NCI-H446 (cell line): ENCODE measurements at places on chromosomes 5 and 9.

DNA sequence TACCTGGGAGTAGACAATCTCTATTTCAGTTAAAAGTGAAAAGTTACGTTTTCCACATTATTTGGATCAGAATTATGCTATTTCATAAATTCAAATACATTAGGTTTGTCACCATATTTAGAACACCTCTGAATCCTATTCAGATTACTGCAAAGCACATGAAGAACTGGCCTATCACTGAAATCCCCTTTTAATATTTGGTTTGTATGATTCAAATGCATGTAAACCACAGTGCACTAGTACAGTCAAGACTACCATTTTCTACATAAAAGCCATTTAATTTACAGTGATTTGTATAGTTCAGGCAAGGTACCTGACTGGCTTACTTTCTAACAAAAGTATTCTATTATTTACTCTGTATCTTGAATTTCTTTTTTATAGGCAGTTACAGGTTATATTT is 212.5 kb downstream of the MEF2C start:
- no peak for DNase-seq

GRCh38 chr5:60260658-60261057 is 367.1 kb upstream of the PDE4D start:
- DNase-seq = no peak

- no peak for DNase-seq
Measured at GRCh38 chr9:135809166-135809565, 98.2 kb downstream of the CAMSAP1 start.

- no peak for DNase-seq
Measured at GRCh38 chr5:150762211-150762610, 3.4 kb upstream of the DCTN4 start.

DNA sequence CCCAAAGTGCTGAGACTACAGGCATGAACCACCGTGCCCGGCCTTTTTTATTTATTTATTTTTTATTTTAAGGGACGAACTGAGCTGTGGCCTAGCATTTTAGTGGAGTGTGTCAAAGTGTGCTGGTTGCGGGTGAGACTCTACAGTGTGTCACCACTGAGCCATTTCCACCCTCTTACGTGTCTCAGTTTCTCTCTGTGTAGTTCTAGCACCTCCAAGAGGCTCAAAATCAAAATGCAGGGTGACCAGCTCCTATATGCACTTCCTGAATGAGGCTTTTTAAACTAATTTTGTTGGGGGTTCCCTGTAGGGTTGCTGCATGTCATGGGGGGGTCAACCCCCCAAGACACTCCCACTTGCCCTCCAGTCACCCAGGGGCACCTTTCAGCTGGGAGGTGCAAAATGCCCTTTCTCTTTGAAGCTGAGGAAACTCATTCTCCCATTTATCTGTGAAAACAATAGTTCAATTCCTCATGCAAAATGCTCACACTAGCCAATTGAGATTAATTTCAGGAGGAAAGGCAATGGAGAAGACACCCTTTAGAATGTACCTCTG is 69.3 kb downstream of the COL15A1 start:
- DNase-seq = no peak

- no peak for DNase-seq
Measured at GRCh38 chr9:100431886-100432285, 4.9 kb downstream of the MSANTD3 start.

GRCh38 chr9:119801311-119801710 is 432.1 kb upstream of the BRINP1 start:
- no peak for DNase-seq

GRCh38 chr9:86754581-86755560 is 192.4 kb downstream of the GAS1 start:
- no peak for DNase-seq

DNA sequence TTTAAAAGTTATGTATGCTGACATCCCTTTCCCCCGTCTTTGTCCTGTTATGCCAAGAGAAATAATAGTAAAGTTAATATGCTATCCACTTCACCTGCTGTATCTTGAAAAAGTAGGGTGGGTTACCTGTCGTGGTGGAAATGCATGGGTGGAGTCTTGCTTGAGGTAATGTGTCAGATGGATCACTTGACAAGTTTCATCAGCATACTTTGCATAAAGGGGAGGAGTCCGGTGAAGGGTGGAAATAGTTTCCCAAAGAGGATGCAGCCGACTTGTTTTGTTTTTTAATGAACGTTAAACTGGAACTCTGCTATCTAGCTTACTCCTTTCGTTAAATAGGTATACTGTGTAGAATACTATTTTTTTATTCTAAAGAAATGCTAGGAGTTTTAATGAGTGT is 9.0 kb upstream of the DMRT3 start:
- no peak for DNase-seq

GRCh38 chr5:140051950-140052349 is 8.9 kb upstream of the NRG2 start:
- no peak for DNase-seq

- DNase-seq = no peak
Measured at GRCh38 chr5:65535529-65535987, 27.4 kb downstream of the CENPK start.

DNA sequence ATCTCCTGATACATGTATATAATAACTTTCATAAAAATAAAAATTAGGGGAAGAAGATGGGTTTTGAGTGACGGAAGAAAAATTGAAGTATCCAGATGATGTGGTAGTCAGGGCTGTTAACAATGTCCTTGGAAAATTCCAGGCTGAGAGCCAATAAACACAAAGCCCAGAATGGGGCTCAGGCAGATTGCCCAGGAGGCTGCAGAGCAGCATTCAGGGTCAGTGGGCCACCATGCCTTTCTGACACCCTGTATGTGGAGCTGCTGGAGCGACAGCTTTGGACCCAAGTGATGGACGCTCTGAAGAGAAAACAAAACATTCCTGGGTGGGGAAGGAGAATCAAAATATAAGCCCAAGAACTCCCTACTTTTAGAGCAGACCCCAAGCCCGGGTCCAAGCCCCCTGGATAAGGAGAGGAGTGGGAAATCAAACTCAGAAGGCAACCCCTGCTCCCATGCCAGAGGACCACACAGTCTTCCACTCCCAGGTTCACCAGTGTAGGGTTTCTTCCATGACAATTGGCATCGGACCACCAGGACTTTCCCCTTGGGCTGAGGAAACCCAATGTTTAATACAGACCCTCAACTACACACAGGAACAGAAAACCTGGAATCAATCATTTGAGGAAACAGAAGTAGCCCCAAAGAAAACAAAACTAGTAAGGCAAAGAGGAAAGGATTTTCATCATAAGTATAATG is 45.7 kb upstream of the SPATA31C2 start:
- DNase-seq = no peak

- DNase-seq = no peak
Measured at GRCh38 chr9:125407974-125408900, 146.6 kb downstream of the GAPVD1 start.

- DNase-seq = no peak
Measured at GRCh38 chr5:127358284-127358683, 67.7 kb downstream of the MEGF10 start.

DNA sequence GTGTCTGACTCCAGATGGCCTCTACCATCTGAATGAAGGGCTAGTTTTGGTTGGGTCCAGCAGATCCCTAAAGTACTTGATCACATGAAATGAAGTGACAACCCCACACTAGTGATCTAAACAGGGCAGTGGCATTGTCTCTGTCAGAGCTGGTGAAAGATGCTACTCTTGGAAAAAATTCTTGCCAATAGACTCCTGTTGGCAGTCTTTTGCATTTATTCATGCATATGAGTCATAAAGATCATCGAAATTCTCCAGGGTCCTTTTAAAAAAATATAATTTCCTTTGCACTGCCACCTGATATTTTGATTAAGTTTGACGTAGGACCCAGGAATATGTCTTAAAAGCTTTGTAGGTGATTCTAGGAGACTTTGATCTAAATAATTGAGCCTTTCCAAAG is 135.1 kb upstream of the ELL2 start:
- no peak for DNase-seq

DNA sequence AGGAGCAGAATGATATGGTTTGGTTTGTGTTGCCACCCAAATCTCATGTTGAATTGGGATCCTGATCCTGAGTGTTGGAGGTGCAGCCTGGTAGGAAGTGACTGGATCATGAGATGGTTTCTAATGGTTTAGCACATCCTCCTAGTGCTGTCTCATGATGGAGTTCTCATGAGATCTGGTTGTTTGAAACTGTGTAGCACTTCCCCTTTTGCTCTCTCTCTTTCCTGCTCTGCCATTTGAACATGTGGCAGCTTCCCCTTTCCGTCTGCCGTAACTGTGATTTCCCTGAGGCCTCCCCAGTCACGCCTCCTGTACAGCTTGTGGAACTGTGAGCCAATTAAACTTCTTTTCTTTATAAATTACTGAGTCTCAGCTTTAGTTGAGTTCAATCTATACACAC is 756.8 kb upstream of the CDH6 start:
- DNase-seq = no peak

GRCh38 chr9:72297516-72297915 is 67.5 kb downstream of the ZFAND5 start:
- DNase-seq = no peak

DNA sequence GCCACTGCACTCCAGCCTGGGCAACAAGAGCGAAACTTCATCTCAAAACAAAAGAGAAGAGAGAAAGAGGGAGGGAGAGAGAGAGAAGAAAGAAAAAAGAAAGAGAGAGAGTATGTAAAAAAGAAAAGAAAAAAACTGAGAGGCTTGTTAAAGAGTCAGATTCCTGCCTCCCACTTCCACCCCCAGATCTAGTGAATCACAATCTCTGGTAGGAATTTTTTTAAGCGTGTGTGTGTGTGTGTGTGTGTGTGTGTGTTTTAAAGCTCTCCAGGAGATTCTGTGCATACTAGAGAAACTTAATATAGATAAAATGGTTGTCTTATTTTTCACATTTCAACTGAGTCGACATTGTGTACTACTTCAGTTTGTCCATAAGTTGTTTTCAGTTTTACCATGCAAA is 32.0 kb downstream of the SAR1B start:
- DNase-seq = no peak

- DNase-seq = no peak
Measured at GRCh38 chr9:133990366-133991213, 1.5 kb downstream of the VAV2 start.

- no peak for DNase-seq
Measured at GRCh38 chr5:81936066-81936465, 35.8 kb upstream of the ATG10 start.

GRCh38 chr5:149133795-149134777 is 7.2 kb upstream of the ABLIM3 start:
- DNase-seq = no peak

GRCh38 chr5:81537905-81538547 is 144.1 kb upstream of the ACOT12 start:
- DNase-seq = no peak

DNA sequence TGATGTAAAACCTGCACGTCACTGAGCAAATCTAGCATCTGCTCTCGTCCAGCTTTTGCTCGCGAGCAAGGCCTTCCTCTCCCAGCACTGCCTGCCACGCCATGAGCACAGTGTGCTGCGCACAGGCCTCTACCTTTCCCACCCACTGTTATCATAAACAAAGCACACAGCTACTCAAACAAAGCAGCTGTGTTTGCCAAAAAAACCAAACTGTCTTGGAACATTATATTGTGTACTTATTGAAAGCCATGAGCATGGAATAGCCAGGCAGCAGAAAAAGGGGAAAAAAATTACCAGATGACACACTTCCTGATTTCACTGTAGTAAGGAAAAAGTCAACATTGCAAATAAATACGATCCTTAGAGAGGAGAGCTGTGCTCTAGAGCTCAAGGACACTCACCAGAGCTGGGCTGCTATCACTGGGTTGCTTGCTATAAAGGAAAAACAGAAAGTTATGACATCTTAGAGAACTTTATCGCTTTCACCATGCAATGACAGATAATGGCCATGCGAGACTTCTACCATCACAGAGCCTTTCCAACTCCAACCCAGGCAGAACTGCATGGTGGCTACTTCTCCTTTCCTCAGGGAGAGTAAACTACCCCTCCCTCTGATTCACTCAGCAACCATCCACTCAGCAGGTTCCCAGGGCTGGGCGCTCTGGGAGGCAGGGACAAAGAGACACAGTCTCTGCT is 69.6 kb downstream of the EPB41L4B start:
- DNase-seq = no peak

DNA sequence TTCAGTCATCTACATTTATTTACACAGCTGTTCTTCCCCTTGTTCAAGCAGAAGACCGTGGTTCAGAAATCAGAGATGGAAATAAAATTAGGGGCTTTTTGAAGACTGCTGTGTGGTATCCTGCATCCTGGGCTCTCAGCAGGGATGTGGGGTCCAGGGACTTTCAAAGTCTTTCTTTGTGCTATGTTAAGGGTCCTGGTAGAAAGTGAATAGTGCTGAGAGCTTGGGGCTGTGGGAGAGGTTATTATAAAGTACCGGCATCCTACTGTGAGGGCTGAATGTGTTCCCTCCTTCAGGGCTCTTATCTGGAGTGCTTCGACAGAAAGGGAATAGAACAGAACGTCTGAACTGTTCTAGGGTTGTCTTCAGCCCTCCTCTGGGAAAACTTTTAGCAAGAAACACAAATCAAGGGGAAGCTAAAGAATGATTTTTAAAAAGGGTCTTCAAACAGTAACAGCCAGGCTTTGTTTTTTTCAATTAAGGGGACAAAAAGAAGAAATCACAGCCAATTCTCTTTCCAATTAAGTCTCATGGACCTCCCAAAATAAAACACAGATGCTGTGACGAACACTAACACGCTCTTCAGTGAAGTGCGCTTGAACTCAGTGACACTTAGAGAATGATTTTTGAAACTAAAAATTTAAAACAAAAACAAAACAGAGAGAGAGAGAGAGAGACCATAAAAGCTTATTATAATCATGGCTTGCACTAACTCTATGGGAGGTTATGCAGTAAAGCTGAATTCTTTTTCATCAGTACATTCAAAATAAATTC is 15.7 kb upstream of the SLC1A3 start:
- DNase-seq = no peak

GRCh38 chr5:82234885-82235284 is 43.3 kb downstream of the RPS23 start:
- no peak for DNase-seq

DNA sequence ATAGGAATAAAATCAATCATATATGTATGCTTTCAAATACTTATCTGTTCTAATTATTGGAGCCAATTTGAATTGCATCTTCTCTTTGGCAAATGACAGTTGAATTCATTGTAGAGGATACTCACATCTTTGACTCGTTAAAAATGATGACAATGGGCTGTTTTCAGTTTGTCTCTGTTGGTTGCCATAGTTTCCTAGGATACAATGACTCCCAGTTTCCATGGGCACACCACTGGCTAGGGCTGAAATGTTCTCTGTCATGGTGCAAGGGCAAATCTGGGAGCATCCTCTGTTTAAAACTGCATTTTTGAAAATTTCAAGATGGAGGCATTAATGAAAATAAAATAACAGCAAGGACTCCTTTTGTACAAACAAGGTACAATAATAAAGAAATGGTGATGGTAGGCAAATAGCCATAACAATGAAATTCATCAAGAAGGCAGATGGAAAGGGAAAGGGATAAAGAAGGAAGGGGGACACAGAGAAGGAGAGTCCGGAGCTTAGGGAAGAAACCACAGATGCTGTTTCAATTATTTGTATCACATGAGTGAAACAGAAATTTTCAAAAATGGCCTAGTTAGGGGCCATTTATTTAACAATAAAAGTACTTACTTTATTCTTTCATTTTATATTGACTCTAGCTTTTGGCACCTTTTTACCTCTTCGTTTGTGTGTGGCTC is 378.8 kb upstream of the SEMA6A start:
- no peak for DNase-seq
